Activated effector memory CD4-positive, alpha-beta T cell treated with anti-CD3 and anti-CD28 coated beads, Interleukin-2, amount 50 U/mL, for 16 hours (primary cell): ENCODE measurements at places on chromosomes 5 and 9.

DNA sequence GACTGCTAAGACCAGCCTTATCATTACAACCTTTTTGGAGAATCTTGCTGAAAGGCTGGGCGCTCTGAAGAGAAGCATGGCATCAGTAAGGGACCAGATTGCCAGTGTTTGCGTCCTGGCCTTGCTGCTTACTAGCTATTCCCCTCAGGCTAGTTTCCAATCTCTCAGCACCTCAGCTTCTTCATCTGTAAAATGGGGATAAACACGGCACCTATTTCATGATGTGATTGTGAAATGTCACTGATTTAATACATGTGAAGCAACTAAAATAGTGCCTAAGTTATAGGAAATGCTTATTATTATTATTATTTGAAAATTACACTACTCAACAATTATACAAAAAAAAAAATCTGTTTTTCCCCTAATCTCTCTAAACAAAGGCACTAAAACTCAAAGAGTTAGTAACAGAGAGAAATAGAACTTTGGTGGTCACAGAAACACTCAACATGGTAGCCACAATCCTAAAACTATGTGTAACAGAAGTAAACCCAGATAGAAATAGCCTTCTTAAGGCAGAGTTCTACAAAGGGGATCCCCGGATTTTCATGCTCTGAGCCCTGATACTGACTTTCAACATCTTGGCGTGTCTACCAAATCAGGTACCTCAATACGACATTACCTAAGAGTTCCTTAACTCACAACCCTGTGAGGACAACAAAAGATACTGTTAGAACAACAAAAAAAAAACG lies 62.0 kb downstream of the ENC1 start:
- no peak for DNase-seq

DNA sequence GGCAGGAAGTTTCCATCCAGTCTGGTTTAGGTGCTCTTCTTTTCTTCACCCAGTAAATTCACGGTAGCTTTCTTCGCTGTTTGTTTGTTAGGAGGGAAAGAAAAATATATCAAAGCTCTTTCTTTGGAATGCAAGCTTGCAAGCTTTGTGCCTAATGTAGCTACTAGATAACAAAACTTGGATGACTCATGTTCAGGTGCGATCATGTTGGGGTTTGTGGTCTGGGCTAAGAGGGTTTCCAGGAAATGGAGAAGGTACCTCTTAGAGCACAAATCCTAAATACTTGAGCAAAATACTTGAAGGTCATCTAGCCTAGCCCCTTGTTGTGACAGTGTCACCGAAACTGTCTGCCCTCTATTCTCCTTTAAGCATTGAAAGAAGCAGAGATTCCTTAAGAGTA lies 17.7 kb downstream of the SRP19 start:
- peak; percentile 82 for DNase-seq

- DNase-seq, result no peak
Observed at GRCh38 chr9:73680831-73681230, 529.2 kb downstream of the ANXA1 start.

GRCh38 chr5:112604732-112605630 lies 132.7 kb upstream of the APC start:
- DNase-seq, result no peak

DNA sequence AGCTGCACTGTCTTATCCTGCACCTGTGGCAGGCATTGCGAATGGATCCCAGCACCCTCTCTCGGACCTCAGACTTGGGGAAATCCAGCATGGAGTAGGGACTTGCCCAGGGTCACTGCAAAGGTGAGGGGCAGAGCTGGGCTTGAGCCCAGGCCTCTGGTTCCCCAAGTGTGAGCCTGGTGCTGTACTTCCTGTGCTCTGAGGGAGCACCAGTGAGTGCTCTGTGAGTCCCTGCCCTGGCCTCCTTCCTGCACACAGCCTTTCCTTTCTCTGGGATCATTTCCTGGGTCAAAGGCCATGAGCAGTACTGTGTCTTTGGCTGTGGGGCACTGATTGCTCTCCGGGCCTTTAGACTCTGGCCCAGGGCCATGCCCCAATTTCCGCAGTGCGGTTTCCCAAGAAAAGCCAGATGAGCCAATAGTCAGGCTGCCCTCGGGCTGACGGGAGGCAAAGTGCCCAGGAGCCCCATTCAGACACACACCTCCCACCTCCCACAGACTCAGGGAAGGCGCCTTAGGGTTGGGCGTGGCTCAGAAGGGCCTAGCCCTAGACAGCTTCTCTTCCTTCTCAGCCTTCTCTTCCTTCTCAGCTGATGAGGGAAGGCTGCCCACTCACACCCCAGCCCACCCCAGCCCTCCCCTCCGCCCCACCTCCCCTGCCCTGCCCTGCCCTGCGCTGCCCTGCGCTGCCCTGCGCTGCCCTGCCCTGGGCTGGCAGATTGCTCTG lies 23.3 kb upstream of the TRIM14 start:
- peak; percentile 41 for DNase-seq

- no peak for DNase-seq
Observed at GRCh38 chr9:121950441-121950840, 142.7 kb downstream of the TTLL11 start.

GRCh38 chr9:2495221-2496005 lies 126.2 kb upstream of the VLDLR start:
- no peak for DNase-seq

DNA sequence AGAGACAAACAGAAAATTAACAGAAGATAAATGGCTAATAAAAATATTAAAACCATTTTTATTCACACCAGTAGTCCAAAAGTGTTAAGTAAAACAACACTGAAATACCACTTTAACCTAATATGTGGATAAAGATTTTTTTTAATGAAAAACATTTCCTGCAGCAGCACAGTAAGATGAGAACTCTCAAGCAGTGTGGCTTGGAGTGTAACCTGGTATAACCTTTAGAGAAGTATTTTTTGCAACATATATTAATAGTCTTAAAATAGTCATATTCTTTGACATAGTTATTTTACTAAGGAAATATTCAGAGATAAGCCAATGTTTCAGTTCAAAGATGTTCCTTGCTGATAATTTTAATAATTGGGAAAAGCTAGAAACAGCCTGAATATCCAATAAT lies 644.4 kb downstream of the PDE4D start:
- no peak for DNase-seq

GRCh38 chr9:76720245-76720644 lies 44.0 kb upstream of the PCA3 start:
- no peak for DNase-seq

GRCh38 chr9:79581794-79582193 lies 10.0 kb downstream of the TLE4 start:
- DNase-seq, result peak; percentile 74
